Sigmoid colon (tissue), 7 donors: ENCODE measurements at places on chromosomes 3 and 15. TPM values are rescaled to one million over a fixed set of nuclear protein-coding genes. Genes with fewer than 3 reads are reported as not detected.

GRCh38 chr3:115930922-115931321 lies 307.6 kb downstream of the GAP43 start:
- no peak for DNase-seq

NRG4 gene
- total RNA-seq: not detected

DNA sequence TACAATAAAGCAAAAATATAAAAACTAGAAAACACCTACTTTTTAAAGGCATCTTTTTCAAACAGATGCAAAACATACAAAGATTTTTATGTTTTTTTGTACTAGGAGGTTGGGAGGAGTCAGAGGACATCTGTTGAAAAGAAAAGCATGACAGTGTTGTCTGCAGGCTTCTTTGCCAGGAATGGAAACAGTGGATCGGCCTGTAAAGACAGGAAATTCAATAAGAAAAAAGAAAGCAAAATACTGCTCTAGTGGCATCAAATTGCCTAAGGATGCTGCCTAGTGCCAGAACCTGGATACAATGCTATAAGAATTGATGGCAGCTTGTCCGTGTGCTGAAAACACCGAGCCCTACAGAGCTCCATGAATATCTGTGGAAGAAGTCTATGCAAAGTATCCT lies 69.9 kb downstream of the TBC1D5 start:
- no peak for DNase-seq

GRCh38 chr15:34366271-34367065 lies 528 bp downstream of the LPCAT4 start:
- peak; percentile 81 for DNase-seq

DNA sequence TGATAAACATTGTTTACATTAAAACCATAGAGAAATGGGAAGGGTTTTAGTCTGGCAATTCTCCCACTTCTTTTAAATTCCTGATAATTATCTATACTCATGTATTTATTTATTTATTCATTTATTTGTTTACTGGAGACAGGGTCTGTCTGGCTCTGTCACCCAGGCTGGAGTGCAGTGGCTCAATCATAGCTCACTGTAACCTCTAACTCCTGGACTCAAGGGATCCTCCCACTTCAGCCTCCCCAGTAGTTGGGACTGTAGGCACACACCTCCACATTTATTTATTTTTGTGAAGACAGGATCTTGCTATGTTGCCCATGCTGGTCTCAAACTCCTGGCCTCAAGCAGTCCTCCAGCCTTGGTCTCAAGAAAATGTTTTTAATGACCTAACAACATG lies 2.5 kb upstream of the AEN start:
- DNase-seq: no peak

DNA sequence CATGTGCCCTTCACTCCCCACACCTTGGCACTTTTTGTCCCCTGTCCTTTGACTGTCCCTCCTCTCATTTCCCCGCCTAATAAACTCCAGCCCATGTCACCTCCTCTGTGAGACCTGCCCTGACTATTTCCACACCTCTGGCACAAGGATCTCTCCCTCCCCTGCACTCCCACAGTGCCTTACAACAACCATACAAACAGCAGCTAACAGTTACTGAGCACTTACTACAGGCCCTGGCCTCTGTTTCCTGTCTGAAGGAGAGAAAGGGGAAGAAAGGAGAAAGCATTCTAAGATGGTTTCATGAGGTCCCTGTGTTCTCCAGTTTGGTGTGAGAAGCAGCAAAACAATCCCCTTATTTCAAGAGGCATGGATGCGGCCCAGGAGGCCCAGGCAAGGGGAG lies 20.0 kb upstream of the TRH start:
- DNase-seq: no peak

DNA sequence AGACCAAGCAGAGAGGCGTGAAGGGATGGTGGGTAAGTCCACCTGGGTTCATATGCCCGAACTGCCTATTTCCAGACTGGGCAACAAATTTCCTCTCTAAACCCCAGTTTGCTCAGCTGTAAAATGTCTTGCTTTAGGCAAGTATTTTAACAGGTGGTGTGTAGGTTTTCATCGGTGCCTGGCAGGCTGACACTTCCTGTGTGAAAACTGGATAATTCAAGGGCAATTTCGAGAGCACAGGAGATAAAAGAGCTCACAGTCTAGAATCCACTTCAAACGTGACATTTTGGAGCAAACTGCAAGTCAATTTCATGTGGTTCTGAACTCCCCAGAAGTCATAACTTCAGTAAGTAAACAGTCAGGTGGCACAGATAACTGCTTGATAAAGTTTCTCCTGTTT lies 112.2 kb downstream of the OXNAD1 start:
- no peak for DNase-seq

DNA sequence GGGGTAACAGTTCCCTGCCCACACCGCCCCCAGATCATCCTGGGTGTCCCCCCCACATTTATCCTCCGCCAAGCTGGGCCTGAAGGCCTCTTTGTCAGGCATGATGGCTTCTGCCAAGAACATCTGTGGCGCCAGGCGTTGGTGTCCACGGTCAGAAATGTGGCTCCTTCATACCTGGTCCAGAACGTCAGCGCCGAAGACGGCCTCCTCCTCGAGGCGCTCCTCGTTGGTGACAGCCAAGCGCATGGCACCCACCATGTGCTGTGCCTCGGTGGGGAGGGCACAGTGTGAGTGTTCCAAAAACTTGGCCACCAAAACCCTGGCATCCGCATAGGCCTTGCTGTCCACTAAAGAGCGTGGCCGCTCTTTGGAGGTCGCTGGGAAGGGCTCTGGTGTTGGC lies 146.5 kb downstream of the NSMCE3 start:
- DNase-seq: peak; percentile 58

DNA sequence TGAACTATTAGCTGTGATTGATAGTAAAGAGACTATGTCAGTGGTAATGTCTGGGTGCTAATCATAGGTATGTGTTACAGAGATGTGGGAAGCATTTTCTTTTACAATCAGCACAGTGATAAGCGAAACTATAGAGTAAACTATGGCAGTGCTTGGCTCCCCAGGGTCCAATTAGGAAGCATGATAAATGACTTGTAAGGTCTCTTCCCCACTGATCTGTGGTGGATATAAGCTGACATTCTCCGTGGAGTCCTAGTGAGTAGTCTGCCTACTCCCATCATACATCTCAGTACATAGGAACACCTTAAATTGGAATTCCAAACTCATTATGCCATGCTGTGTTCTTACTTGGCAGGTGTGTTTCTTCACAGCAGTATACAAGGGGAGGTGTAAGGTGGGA lies 204.2 kb downstream of the GAP43 start:
- DNase-seq: no peak

GRCh38 chr15:39778021-39778420 lies 4.6 kb downstream of the FSIP1 start:
- DNase-seq: no peak

TM4SF18 gene
- total RNA-seq: 6.4 TPM

GRCh38 chr15:29322415-29322814 lies 52.8 kb upstream of the NSMCE3 start:
- DNase-seq: no peak

DNA sequence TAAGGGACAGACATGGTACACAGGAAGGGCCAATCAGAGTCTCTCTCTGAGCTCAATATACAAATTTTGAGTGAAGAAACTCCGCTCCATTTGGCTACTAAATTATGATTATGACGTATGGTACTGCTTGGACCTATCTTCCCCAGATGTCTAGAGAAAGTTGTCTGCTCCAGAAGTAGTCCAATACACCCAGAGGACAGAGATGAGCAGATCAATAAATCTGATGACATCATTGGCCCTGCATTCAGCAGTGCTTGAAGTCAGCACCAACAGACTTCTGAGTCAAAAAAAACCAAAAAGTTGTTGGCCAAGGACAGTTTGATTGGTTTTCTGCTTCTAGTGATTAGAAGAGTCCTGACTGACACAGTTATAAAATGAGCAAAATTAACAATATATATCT lies 19.9 kb upstream of the ARHGEF26 start:
- no peak for DNase-seq

LRRN1 gene
- total RNA-seq: 1.1 TPM

- no peak for DNase-seq
These were observed 29.1 kb downstream of the SLC6A1 start for GRCh38 chr3:11021611-11022011.

OR5K4 gene
- not detected for total RNA-seq

DNA sequence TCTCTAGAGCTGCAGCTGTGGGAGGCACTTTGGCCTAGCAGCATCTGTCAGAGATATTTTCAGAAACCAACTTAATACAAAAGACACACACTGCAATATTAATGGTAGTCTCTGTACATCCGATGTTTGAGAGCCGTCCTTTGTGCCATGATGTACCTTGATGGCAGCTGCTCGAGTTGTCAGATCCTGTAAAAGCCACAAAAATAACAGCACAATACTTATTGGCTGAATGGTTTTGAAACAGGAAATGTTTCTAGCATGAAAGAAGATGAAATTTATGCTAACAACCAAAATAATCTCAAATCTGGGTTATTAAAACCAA lies 445.5 kb upstream of the TBL1XR1 start:
- no peak for DNase-seq

GRCh38 chr3:71874618-71875017 lies 89.7 kb upstream of the PROK2 start:
- no peak for DNase-seq

DNA sequence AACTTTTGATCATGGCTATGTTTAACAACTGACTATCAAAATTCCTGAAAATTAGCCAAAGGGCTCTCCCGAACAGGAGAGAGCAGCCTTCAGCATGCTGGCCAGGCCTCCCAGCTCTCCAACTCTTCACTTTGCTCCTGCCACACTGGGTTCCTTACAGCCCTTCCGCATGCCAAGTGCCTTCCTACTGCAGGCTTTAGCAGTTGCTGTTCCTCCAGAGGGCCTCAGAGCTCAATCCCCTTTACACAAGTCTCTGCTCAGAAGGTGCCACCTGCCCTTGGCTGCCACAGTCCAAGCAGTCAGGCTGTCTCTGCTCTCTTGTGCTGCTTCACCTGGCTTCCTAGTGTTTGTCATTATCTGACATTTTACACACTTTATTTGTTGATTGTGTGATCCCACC lies 553.1 kb upstream of the PPP2R3A start:
- no peak for DNase-seq

DNA sequence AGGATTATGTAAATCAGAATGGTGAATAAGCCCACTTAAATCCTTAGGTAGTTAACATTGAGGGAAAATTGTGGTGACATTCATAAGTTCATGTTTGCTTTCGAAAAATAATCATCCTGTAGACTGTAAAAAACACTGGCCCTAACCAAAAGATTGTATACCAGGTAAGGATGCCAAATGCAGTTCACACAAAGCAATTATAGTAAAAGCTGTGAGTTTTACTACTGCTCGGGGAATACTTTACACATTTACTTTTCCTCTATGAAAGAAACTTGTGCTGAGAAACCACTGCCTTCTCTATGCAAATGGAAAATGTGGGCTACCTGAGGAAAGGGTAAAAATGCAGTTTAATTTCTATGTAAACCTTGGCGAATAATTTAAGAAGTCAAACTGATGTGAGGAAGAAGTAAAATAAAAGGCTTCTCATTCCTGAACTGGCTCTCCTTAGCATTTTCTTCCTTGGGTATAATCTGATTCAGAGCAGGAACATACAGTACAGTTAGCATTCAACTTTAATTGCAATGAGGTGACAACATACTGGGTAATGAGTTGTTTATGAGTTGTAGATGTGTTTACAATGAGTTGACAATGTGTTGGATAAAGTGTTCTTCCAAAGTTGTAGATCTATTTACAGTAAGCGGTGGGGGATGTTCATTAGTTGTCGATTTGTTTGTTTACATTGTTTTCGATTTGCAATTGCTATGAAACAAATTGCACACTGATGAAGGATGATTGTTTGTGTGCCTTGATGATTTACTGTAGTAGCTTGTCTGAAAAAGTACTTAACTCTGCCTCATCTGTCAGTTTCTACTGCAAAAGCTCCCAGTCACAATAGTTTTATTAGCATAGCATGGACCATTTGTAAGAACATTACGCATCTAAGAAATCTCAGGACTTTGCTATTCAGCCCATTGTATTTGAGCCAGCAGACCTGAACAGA lies 453.0 kb upstream of the DPH6 start:
- no peak for DNase-seq

ATP8B4 gene
- total RNA-seq: 11.1 TPM

- DNase-seq: peak; percentile 71
These were observed 489 bp downstream of the HDGFL3 start for GRCh38 chr15:83207009-83207659.

ANKRD34C gene
- total RNA-seq: not detected
